ENCODE measurements at places on chromosomes 3 and 15.

GRCh38 chr3:157374933-157375332 is 61.7 kb upstream of the PTX3 start:
- no peak for DNase-seq

DNA sequence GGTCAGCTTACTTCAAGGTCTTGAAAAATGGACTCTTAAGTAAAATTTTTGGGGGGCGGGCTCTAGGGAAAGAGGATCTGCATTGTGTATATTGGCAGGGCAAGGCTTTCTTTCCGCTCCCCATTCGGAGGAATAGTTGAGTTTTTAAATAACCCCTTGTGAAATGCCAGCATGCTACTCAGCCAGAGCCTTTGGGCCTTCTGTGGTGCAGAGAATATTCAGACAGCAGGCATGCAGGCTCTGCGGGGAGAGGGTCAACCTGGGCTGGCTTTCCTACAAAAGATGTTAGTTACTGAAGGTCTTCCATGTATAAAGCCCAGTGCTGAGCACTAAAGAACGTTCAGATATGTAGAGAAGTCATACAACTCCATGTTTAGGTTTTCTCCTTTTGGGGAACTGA is 40.6 kb downstream of the ADAMTSL3 start:
- DNase-seq = no peak

DNA sequence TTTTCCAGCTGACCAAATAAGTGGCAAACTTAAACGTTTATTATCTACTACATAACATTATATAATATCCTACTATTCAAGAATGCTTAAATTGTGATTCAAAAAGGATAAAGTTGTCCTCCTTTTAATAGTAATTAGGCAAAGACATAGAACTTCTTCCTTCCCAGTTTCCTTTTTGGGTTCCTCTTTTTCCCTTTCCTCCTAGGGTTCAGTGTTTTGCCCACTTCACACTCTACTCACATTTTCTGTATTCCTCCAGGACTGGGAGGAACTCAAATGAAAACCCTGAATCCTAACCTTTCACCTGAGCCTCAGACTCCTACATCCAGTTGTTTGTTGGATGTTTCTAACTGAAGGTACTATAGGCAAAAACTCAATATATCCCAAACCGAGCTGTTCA is 132.5 kb downstream of the PEAK1 start:
- DNase-seq = no peak

- DNase-seq = peak; percentile 2
These were observed 62.9 kb downstream of the ATG7 start for GRCh38 chr3:11335056-11335608.

DNA sequence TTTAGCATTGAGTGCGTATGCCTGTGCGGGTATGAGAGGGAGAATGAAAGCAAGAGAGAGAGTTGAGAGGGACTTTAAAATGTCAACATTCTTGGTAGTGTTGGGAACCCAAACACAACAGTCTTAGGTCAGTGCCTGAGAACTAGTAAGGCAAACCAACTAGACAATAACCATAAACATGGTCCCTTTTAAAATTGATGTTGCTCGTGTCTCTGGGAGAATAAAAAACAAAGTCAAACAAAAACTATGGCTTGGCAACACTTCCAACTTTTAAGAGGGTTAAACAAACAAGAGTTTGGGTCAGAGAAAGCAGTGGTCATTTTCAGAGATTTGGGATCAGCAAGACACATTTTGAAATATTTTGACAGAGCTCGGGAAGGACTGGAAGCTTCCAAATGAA is 146.7 kb upstream of the THBS1 start:
- DNase-seq = no peak

DNA sequence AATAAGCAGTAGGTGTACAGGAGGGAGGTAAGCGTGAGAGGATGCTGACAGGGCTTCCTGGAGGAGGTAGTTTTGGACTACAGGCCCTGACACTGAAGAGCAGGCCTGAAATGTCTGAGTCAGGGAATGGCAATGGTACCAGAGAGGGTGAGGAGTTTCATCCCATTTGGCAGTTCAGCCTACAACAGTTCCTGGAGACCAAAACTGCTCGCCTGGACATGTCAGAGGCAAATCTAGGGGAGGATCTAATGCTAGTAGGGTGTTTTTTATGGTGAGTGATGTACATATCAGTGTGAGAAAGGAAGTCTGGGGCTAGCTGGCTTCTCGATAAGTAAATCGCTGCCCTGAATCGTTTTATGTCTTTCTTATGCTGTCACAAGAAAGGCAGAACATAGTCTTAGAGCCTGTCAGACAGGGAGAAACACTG is 13.8 kb upstream of the TNFSF10 start:
- DNase-seq = no peak

GRCh38 chr15:51579012-51579411 is 43.6 kb downstream of the DMXL2 start:
- DNase-seq = no peak

DNA sequence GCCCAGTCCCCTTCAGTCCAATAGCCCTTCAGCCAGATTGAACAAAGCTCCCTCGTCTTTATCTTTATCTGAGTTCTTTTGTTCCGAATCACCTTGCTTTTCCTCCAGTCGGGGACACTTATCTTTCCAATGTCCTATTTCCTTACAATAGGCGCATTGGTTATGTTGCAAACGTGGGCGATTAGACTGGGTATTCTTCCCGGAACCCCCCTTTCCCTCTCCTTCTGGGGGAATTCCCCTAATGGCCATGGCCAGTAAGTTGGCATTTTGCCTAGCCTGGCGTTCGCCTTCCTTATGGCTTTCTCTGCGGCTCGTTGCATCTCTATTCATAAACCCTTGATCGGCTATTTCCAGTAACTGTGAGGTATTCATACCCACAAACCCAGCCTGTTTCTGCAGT is 82.2 kb upstream of the VEPH1 start:
- no peak for DNase-seq

GRCh38 chr15:40930430-40931299 is 1.5 kb downstream of the DLL4 start:
- DNase-seq = peak; percentile 37

DNA sequence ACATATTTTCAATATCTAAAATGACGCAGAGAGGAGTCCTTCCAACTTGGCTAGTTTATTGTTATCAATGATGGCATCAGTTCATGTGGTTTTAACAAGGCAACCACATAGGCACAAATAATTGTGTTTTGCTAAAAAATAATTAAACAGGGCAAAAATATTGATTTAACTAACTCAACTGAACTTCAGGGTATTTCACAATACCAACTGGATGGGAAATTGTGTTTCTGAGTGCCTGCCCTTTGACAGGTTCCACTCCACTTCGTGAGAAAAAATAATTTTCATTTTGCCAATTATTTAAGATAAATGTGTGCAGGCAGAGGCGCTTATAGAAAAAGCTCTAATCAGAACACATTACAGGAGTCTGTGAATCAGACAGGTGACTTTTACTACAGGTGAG is 689.3 kb upstream of the CCDC54 start:
- no peak for DNase-seq

- peak; percentile 44 for DNase-seq
These were observed 13.2 kb upstream of the PIK3R4 start for GRCh38 chr3:130759692-130760338.

DNA sequence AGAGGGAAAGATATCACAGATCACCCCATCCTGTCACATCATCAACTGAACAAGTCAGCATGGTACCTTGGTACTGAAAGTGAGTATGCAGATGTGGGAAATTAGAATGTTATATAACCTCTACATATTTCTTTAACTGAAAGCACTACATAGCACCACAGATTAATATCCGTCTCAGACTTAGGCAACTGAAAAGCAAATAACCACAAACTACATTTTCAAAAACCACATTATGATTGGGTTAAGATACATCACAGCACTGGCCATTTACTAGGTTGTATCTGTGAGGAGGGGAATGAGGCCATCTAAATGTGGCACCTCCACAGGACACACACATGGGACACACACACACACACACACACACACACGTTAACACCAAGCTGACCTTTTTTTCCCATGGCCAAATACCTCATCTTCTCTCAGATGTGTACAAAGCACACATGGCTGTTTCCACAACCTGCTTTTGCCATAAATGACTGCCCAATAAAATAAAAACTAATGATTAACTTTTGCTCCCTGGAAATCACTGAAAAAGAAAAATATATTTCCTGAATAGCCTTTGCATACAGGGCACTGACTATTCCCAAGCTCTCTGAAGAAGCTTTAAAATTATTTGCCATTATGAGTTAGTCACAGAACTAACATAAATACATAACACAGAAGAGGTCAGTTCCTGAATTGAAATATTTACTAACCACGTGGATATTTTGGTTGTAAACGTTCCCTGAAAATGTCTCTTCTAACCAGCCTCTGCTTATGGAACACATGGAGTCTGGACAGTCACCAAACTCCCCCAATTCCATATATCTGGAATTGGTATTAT is 60.1 kb downstream of the SUMF1 start:
- DNase-seq = no peak

GRCh38 chr3:176939022-176939817 is 258.1 kb downstream of the TBL1XR1 start:
- peak; percentile 4 for DNase-seq

DNA sequence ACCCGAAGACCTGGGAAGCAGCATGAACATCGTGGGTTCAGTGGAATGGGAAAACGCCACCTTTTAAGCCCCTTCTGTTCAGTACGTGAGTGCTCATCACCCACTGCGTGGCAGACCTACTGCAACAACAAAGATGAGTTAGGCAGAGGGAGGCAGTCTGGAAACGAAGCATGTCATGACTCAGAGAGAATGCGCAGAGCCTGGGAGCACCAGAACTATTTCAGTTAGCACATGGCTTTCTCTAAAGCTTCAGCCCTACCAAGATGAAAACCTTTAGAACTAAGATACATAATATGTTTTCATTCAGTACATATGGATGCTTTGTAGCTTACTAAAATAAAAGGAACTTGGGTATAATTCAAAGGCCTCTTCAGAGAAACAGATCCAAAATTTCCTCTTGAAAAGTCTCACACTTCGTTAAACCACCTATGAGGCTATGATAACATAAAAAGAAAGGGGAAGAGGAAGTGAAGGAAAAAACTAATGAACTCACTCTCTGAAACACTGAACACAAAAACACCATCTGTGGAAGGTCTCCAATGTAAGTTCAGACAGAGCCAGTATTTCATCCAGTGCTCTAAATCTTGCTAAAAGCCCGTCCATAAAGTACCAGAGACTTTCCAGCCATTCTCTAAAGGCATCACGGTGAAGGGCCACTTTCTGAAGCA is 140.1 kb downstream of the OCA2 start:
- no peak for DNase-seq

DNA sequence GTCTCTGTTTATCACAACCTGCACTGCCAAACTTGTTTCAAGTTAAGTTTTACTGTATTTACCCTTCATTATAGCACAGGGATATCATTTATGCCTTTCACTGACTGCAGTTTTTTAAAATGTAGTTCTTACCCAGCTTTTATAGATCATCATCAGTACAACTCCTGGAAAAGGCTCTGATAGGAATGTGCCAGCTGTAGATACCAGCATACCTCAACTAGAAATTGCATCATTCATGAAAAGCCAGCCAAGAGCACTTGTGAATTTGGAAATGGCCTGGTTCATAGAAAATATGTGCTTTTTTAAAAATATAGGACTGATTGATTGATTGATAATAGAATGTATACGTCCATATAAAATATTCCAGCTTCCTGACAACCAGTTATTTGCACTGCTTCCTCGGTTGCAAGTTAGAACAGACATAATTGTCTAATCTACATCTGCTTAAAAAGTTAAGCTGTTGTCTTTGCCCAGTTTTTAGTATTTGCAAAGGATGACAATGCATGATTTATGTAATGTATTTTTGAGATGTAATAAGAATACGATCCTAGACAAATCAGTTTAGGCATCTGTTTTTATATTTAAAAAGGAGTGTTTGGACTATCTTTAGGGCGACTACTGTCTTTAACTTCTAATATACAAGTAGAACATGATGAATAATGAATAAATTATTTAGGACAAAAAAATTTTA is 58.5 kb downstream of the DCUN1D1 start:
- DNase-seq = no peak

DNA sequence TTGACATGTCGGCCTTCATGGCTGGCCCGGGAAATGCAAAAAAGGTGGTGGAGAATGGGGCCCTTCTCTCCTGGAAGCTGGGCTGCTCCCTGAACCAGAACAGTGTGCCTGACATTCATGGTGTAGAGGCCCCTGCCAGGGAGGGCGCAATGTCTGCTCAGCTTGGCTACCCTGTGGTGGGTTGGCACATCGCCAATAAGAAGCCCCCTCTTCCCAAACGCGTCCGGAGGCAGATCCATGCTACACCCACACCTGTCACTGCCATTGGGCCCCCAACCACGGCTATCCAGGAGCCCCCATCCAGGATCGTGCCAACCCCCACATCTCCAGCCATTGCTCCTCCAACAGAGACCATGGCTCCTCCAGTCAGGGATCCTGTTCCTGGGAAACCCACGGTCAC is 23.1 kb upstream of the BSN start:
- no peak for DNase-seq

DNA sequence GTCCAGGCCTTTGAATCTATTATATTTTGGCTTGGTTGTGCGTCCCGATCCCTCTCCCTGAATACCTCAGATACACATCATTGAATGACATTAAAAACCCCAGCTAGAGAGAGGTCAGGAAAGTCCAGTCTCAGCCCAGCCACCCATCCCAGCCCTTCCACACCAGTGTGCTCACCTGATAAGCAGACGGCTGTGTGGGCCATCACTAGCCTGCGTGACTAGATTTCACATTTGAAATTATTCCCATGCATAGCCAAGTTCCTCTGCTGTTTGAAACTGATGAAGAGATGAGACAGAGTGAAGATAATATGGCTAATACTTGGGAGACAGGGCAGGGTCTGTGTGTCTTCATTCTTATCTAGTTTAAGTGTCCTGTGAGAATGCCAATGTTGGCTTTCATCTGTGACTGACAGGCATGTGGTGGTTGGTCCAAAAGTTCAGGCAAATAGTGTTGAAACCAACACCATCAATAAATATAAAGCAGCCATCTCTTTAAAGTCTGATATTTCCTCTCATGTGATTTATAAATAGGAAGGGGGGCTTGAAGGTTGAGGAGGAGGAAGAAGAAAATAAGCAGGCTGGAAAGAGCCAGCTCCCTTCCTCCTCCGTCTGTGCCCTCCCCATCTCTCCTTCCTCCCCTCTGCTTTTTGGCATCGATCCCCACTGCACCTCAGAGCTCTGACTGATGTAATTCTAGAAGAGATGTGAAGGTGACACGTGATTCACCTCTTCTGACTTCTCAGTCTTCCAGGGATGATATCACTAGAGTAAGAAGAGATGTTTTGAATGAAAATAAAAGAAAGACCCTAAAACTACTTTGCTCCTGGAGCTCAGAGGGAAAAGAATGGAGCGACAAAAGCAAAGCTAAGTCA is 5.1 kb downstream of the FAM43A start:
- no peak for DNase-seq
